ENCODE measurements at places on chromosomes 13 and 19. TPM values are rescaled to one million over a fixed set of nuclear protein-coding genes. Genes with fewer than 3 reads are reported as not detected.

The FFAR3 gene
- not detected for total RNA-seq

The RFX1 gene
- 3.8 TPM for total RNA-seq

The CAPN12 gene
- total RNA-seq = 0.13 TPM

The ADAMTS10 gene
- 13.0 TPM for total RNA-seq

All from dermis microvascular lymphatic vessel endothelial cell (primary cell).